ENCODE measurements at places on chromosomes 1 and 21.

- no peak for DNase-seq
These were observed 305.3 kb downstream of the PTPRU start for GRCh38 chr1:29541631-29542030.

GRCh38 chr1:26164036-26164860 is 4.5 kb downstream of the C1orf232 start:
- DNase-seq: no peak

DNA sequence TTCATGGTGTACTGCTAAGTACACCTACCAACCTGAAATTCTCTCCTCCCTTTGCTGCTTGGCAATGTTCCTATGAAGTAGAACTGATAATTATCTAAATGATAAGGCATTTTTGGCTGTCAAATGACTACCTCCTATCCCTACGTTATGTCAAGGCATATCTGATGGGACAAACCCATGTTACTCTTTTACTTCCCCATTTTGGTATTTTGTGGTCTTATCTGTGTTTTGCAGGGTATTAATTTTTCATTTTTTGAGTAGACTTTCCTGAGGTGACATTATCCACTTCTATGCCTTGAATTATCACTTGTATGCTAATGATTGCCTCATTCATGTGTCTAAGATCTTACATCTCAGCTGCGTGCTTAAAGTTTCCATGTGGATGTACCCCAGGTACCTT is 499.6 kb upstream of the B3GALT2 start:
- no peak for DNase-seq

GRCh38 chr1:241518476-241519307 is 863 bp downstream of the FH start:
- no peak for DNase-seq

- no peak for DNase-seq
These were observed 16.2 kb downstream of the CSRP1 start for GRCh38 chr1:201490708-201491131.

DNA sequence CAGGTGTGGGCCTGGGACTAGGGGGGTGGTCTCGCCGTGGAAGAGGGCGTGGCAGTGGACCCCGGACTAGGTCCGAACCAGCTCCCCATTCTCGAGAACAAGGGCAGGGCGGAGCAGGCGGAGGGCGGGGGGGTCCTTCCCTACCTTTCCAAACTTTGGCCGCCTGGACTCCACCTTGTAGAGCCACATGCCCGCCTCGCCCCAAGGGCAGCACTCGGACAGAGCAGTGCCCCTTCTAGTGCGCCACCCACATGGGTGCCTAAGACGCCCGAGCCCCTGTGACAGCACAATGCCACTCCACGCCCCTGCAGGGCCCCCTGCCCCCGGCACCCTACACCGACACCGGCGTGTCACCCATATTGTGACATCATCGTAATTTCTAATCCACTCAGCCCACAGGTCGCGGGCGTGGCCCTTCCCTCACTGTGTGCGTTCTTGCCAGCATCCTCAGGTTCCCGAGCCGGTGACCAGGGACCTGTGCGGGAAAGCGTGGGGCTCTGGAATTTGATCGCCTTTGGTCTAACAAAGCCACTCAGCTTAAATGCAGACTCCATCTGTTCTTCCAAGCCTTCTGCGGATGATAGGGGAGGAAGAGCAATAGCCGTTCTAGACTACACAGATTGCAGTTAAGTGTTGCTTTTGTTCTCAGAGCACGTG is 553 bp upstream of the STMN1 start:
- no peak for DNase-seq

- DNase-seq: no peak
These were observed 185.1 kb downstream of the FGGY start for GRCh38 chr1:59481881-59482505.

GRCh38 chr1:224615861-224616755 is at the start of gene CNIH3:
CNIH3 (plus strand) TSS chr1:224616317; CDS start chr1:224617175, 858 bp downstream.
- no peak for DNase-seq

GRCh38 chr1:59857679-59858354 is 43.1 kb downstream of the HOOK1 start:
- DNase-seq: no peak

GRCh38 chr1:203227371-203228083 is 1.9 kb downstream of the CHIT1 start:
- DNase-seq: no peak

GRCh38 chr21:25822981-25823380 is 88.2 kb downstream of the GABPA start:
- no peak for DNase-seq

GRCh38 chr1:201906336-201906735 is 17.6 kb downstream of the SHISA4 start:
- DNase-seq: no peak

DNA sequence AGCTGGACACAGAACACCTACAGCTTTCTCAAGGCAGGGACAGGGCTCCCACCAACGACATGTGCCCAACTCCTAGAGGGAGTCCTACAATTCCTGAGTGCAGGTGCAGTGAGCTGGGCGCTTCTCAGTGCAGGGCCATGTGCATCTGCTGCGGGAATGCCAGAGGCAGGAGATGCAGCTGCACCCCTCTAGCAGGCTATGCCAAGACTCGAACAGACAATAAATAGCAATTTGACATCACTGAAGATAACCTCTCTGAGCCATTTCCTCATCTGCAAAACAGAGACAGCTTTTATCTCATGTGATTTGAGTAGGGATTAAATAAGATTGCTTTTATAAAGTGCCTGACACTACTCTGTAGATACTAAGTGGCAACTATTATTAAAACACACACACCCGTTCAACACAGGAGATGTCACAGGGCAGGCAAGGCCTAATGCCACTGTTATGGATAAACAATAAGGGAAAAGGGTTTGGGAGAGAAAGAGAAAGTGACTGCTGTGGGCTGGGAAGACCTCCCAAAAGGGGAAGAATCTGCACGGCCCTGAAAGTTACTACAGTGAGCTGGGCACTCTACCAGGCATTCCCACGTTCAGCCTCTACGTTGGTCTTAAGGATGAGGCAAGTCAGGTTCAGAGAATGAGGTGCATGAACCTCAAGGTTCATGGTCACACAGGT is 5.7 kb downstream of the SLC9A1 start:
- DNase-seq: no peak

DNA sequence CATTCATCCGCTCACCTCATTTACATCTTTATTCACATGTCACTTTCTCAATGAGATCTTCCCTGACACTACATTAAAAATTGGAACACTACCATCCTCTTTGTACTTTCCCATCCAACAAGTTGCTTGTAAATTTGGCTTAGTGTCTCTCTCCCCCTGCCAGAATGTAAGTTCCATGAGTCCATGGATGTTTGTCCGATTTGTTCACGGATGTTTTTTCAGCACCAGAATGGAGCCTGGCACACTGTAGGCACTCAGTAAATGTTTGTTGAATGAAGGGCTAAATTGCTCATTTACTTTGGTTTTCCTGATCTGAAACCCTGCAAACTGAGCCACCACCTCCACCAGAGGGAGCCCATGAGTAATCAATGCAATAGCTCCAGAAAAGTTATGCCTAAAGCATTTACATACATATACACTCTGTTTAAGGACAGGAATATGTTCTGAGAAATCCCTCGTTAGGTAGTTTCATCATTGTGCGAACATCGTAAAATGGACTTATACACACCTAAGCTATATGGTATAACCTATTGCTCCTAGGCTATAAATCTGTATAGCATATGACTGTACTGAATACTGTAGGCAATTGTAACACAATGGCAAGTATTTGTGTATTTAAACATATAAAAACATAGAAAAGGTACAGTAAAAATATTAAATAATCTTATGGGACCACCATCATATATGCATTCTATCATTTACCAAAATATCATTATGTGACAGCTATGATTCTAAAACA is 2.8 kb upstream of the EYA3 start:
- peak; percentile 56 for DNase-seq

Data from stimulated activated CD4-positive, alpha-beta T cell treated with anti-CD3 and anti-CD28 coated beads, Interleukin-15, amount 100 ng/mL, for 48 hours (primary cell).